ENCODE measurements at places on chromosomes 7 and 10.

DNA sequence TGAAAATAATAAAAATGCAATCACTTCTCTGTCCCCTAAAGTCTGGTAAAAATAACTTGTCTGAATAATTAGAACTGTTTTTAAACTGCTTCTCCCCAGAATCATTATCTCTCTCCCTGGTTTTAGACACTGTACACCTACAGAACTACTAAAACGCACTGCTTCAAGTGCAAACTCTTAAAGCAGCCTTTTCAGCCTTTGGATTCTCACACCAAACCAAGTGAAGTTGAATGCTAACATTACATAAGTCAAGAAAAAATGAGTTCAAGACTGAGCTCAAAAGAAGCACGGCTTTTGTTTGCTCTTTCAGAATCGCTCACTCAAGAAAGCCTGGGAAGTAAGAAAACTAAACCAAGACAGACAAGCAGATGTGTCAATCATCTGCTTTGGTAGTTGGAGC is 188.8 kb downstream of the LSM5 start:
- DNase-seq: no peak

DNA sequence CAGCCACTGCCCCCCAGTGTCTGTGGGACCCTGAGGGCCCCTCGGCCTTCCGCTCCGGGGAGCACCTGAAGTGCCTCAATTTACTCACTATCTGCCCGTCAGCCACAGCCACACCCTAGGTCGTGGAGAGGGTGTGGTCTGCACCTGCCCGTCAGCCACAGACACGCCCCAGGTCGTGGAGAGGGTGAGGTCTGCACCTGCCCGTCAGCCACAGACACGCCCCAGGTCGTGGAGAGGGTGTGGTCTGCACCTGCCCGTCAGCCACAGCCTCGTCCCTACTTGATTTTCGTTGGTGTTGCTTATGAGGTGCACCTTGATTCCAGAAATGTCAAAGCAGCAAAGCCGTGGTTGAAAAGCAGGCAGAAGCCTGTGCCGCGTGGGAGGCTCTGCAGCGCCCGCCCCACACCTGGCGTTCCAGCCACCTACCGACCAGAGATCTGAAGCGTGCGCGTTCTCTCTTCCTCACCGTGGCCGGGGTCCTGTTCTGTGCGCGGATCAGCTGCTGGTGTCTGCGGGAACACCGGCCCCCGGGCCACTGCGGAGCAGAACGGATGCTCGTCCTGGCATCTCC is 101.6 kb downstream of the DYNC2I1 start:
- DNase-seq: no peak

- peak; percentile 50 for DNase-seq
Observed at GRCh38 chr7:31192986-31193385, 140.9 kb downstream of the ADCYAP1R1 start.

DNA sequence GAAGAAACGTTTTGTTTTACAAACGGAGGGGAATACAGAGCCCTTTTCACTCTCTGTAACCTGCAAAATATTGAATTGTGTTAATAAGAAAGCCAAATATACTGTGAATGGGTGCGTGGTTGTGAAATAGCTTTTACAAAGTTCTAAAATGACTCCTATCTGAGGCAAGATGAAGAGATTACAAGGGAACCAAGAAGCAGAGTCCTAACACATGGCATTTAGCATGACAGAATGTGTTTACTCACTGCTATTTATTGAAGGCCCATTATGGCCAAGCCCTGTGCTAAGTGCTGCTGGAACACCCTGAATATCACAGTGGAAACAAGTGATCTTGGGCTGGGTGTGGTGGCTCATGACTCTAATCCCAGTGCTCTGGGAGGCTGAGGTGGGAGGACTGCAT is 12.9 kb downstream of the JCAD start:
- no peak for DNase-seq

DNA sequence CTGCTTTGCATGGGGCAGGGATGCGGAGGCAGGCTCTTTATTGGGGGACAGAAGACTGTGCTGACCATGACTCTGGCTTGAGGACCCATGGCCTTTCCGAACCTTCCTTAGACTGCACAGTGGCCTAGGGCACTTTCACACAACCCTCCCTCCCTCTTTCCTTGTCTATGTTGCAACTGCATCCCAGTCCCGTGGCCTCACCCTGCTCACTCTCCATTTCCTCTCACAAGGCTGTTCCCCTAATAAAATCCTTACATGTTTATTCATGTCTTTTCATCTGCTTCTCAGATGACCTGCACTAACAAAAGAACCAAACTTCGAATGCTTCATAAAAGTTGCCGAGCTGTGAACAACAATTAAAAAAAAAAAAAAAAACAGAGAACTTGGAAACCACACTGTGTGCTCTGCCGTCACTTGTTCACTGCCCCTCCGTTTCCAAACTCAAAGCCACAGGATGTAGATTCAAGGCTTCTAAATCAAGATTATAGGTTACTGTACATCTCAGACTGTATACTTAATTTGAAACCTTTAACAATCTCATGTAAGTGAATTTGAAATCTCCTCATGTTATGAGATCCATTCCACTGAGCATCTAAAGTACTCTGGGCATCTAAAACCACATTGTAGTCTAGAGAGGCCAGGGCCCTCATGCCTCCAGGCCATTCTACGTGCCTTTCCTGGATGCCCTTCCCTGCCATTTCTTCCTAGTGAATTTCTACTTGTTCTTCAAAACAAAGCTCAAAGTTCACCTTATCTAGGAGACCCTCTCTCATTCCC is 265.9 kb downstream of the SNX13 start:
- no peak for DNase-seq

- no peak for DNase-seq
Observed at GRCh38 chr10:91103384-91104192, 116.9 kb upstream of the PCGF5 start.

GRCh38 chr7:50978633-50979215 is 196.0 kb upstream of the GRB10 start:
- DNase-seq: no peak

DNA sequence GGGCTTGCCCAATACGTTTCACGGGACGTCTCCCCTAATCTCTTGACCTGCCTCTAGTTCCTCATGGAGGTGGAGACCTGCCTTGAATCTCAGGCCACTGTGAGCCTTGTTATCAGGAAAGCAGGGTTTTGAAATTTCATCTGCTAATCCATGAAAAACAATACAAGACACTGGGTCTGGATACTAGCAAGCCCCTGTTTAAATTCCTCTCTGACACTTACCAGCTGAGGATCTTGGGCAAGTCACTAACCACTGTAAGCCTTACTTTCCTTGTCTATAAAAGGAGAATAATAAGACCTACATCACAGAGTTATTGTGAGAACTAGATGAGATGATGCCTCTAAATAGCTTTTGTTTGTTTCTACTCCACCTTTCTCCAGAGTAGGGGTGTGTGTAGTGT is 303.6 kb downstream of the FGFR2 start:
- DNase-seq: no peak

- no peak for DNase-seq
Observed at GRCh38 chr10:31034098-31034909, 2.6 kb upstream of the ZNF438 start.

DNA sequence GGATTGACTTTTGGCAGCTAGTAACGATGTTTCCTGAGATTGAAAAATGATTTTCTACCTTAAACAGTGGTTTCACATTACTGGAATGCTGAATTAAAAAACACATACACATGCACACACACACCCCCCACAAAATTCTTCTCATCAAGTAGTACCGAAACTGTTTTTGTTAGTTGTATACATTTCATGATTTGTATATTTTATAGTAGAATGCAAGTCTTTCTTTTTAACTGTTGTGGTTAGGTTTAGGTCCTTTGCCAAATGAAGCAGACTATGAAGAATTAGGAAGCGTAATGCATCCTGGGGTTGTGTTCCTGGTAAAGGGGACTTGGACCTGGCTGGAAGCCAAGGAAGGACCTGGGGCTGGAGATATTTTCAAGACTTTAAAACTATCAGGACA is 505.8 kb downstream of the SUGCT start:
- no peak for DNase-seq

DNA sequence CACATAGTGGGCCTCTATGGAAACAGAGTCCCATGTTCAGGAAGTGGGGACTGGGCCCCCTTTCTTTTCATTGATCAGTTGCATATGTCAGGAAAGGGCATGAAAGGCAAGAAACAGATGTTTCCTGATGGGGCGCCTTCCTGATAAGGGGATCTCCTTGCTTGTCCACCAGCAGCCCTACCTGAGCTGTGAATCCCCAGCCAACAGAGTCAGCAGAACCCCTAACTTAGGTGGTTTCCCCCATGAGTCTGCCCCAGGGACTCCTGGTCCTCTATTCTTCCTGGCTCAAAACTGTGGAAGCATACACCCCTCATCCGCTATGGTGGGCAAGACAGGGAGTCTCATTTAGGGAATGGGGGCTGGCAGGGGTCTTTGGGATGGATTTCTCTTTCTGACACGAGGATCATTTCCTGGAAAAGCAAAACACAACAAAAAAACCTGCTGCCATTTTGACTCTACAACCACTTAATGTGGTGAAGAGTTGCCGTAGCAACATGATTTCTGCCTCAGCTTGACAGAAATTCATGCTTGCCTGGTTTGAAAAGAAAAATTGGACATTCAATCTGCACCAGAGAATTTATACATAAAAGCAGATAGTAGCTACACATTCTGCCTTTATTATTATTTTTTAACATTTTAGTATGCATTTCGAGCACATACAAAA is 119.8 kb downstream of the SPAG6 start:
- no peak for DNase-seq

DNA sequence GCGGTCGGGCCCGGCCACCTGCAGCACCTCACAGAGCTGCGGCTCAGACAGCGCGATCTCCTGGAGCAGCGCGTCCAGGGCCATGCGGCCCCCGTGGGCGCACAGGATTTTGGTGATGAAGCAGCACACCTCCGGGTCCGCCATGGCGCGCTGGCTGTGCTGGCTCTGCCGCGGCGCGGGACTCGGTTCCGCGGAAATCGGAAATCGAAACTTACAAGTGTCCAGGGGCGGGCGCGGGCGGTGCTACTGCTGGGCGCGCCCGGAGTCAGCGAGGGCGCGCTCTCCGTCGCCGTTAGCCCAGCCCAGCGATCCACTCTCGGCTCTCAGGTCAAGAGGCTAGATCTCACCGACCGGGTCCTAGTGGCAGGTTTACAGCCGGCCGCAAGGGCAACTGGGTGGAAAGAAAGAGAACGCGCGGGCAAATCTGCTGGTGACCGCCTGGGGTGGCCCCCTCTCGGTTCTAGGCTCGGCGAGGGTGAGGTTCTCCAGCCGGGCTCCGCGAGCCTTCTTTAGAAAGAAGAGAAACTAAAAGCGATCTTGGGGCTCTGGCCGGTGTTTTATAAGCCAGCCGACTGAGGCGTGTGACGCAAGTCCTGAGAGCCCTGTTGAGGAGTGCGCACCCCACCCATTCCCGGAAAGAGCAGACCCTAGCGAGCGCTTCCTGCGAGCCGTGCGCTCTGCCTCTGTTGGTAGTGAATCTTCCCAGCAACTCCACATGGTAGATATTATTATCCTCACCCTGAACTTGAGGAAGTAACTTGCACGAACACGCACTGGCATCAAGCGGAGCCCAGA is at the start of gene ZC3HAV1:
Gene ZC3HAV1 (minus strand): TSS at position 533 of the 795 bp plus-strand sequence. CDS start 389 bp downstream, at position 144.
- DNase-seq: peak; percentile 21

DNA sequence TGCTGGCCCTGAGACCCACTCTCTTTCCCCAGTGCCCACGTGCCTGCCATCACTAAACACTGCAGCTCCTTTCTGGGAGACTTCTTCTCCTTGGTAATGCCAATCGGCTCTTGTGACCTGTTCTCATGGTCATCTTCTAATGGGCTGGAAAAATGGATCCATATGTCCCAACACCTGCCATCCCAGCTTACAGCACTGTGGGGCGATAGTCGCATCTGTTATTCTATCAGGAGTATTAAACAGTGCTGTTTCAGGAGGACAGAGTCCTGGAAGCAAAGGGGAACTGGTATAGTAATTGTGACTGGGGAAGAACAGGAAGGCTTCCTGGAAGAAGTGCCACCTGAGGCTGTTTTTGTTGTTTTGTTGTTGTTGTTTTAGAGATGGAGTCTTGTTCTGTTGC is 411.2 kb downstream of the GLRX3 start:
- no peak for DNase-seq

DNA sequence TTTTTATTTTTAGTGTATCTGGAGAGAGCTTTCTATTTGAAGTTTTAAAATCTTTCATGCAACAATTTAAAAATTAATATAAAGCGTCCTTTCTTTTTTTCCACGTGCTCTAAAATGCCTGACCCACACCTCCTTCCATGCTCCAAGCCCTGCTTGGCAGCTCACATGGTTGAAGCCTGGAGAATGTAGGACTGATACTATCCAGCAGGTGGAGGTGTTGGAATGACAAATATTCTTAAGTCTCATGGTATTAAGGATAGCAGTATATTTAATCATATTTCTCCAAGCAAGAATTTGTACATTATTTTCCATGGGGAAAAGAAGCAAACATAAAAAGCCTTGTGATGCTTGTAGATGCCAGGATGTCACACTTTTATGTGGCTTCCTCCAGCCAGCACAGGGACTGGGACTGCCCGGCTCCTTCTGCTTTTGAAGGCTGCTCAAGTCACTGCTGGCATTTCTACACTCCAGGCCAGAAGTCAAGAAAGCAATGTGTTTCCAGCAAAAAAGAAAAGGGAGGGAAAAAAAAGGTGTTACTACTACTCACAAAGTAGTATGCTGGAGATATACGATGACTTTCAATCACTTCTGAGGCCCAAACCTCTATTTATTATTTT is 49.7 kb downstream of the BZW2 start:
- no peak for DNase-seq

GRCh38 chr10:69151984-69152383 is 28.0 kb downstream of the VPS26A start:
- no peak for DNase-seq

- DNase-seq: no peak
Observed at GRCh38 chr7:42164881-42165428, 72.1 kb downstream of the GLI3 start.

- no peak for DNase-seq
Observed at GRCh38 chr10:62148155-62148554, 120.5 kb downstream of the RTKN2 start.

- no peak for DNase-seq
Observed at GRCh38 chr10:33781606-33782395, 447.3 kb upstream of the NRP1 start.

GRCh38 chr7:104231054-104232046 is 23.5 kb upstream of the ORC5 start:
- peak; percentile 32 for DNase-seq

- DNase-seq: no peak
Observed at GRCh38 chr7:118753479-118753878, 529.0 kb downstream of the ANKRD7 start.

DNA sequence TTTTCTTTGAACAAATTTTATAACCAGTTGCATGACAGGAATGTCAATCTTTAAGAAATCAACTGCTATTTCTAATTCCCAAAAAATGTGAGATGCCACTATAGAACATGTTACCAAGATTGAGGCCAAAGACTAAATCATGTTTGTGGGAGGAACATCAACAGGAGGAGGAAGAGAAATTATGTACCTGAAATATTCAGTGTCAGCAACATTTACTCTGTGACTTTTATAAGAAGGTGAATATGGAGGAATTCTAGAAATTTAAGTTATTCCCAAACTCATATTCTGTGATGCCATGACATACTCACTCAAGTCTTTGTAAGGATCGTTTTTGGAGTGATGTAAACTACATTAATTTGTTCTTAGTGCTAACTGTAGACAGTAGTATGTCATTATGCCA is 408.4 kb downstream of the SH2D4B start:
- DNase-seq: no peak
